ENCODE measurements at places on chromosomes 12 and 14.

GRCh38 chr14:31977001-31977556, 100.0 kb upstream of the ARHGAP5 start:
- DNase-seq, result no peak

- DNase-seq, result no peak
Observed at GRCh38 chr14:95303552-95303951, 16.2 kb downstream of the CLMN start.

- DNase-seq, result no peak
Observed at GRCh38 chr12:40232602-40233001, 7.8 kb downstream of the LRRK2 start.

DNA sequence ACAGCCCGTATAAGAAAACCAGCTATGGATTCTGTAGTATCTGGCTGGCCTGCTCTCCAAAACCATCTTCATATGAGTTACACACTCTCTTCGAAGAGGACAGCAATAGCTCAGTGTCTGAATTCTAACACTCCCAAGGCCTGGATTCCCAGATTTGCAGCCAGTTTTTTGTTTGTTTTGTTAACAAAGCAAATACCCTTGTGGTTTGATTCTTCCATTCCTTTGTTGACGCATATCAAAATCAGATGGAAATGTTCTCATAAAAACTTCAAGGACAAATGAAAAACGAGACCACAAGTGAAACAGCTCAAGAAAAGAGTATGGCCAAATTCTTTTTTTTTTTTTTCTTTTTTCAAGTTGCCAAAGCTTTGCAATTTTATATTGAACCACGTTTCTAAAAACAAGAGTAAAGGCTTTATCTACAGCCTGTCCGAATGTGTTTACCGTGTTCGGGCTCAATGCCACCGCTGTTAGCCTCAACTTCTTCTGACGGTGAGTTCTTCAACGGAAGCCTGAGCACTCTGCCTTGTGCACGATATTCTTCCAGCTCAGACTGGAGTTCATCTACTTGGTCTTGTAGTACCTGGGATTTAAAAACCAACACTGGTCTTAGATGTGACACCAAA, 67.5 kb downstream of the NIN start:
- DNase-seq, result no peak

DNA sequence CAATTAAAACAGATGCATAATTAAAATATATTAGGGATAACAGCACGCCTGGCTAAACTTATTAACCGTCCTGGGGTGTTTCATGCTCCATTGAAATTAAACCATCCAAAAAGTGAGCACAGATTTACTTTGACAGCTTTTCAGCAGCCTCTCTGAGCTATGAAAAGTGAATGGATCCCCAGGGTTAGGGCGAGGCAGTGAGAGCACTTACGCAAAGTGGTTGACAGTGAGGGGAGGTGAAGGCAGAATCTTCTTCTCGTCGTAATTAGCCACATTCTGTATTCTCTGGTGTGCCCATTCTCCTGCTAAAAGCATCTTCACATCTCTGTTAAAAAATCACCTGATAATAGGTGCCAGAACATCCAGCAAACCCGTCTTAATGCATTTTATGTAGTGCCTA, 1.9 kb downstream of the TMTC2 start:
- DNase-seq, result no peak

DNA sequence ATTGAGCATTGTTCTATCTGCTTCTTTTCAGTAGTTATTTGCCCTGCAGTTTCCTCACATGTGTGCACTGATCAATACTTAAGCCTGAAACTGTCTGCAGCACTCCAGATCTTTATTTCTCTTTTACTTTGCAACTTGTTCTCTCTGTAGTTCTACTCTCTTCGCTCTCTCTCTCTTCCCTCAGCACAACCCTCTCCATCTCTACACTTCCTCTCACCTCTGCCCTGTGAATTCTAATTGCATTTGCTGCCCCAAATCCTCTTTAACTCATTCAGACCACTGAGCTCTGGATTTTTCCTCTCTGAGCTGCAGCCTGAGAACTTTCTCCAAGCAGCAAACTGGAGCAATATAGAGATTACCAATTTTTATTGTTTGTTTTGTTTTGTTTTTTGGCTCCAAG, 1035.5 kb downstream of the FSCB start:
- DNase-seq, result no peak

DNA sequence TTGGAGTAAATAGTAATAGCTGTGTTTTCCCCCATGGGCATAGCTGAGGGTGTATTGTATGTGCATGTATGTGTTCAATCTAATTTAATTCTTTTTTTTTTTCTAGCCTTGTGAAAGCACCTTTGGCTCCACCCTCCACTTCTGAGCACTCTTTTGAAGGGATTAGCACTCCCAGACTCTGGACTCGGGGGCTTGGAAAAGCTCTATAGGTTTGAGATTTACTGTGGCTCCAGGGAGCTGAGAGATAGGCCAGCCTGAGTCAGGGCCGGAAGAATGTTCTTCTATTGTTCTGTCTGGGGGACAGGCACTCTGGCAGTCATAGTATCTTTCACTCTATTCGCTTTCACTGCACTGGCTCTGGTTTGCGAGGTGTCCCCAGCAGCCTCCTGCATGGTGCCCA, 540.0 kb upstream of the TBX3 start:
- DNase-seq, result no peak

GRCh38 chr14:65226824-65227604, 124.7 kb upstream of the MAX start:
- no peak for DNase-seq

DNA sequence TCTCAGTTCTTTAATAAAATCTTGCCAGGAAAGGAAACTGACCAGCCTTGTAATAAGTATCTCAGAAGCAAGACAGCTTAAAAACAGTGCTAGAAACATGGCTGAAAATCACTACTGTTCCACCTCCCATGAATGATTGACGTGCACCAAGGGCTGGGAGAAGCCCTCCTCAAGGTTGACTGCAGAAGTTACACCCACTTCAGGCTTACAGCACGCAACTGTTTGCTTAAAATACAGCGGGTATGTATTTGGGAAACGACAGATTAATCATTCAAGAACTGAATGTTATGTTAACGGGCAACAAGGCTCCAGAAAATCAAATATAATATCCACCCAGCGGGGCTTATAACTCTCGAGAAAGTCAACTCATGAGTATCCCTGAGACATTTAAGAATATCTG, 22.1 kb downstream of the PRKD1 start:
- DNase-seq, result no peak

- no peak for DNase-seq
Observed at GRCh38 chr12:1695886-1696670, 5.2 kb downstream of the ADIPOR2 start.

DNA sequence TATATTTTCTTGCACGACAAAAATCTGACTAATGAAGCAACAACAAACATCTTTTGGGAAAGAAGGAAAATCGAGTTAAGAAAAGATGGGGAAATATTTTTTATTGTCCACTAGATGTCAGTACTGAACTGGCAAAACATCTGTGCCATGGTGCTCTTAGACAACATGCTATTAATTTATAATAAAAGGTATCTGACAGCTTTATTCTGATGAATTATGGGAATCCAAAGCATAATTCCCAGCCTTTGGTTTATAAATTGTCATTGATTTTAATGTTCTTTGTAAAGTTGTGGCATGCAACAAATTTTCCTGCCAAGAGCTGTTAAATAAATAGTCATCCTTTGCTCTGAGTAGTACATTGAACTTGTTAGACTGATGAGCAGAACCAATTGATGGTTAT, 231.2 kb downstream of the ETNK1 start:
- no peak for DNase-seq

DNA sequence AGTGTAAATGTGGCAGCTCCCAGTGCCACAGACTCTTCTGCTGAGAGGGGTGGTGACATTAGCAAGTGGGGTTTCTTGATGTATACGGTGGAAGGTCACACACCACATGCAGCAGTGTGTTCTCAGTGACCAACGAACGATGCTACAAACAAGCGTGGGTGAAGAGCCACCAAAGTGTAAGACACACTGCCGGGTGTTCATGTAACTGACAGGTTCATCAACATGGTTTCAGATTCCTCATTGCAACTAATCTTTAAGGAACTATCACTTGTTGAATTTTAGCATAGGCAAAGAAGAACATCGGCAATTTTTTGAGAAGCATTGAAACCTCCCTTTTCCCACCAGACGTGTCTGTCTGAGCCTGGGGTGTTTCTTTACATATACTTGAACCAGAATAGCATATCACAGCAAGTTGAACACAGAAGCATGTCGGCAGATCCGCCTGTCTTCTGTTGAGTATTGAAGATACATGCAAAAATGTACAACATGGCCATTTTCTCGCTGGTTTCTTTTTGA, 58.8 kb downstream of the PPP2R5C start:
- DNase-seq, result peak; percentile 62

GRCh38 chr14:89775151-89775550, 179.4 kb downstream of the EFCAB11 start:
- DNase-seq, result no peak

GRCh38 chr12:110791589-110791988, 48.9 kb upstream of the PPP1CC start:
- DNase-seq, result no peak

GRCh38 chr12:39105111-39105510, 199.7 kb upstream of the CPNE8 start:
- no peak for DNase-seq

DNA sequence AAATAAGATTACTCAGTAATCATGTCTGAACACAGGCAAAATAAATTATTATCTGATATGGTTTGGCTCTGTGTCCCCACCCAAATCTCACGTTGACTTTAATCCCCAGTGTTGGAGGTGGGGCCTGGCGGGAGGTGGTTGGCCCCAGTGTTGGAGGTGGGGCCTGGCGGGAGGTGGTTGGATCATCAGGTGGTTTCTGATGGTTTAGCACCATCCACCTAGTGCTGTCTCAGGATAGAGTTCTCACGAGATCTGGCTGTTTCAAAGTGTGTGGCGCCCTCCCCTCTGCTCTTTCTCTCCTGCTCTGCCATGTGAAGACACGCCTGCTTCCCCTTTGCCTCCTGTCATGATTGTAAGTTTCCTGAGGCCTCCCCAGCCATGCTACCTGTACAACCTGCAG, 18.1 kb downstream of the DHRS2 start:
- DNase-seq, result no peak

- DNase-seq, result no peak
Observed at GRCh38 chr12:84757978-84758377, 154.6 kb downstream of the SLC6A15 start.

- DNase-seq, result no peak
Observed at GRCh38 chr12:91985002-91985787, 160.5 kb downstream of the BTG1 start.

DNA sequence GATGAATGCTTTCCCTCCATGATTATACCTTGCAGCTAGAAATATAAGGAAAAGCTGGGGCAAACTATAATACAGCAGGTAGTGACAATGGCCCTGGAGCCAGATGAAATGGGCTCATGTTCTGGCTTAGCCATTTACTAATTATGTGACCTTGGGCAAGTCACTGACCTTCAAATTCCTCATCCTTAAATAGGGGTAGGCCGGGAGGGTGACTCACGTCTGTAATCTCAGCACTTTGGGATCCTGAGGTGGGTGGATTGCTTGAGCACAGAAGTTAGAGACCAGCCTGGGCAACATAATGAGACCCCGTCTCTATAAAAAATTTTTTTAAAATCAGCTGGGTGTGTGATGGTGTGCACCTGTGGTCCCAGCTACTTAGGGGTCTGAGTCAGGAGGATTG, 155.4 kb downstream of the C12orf75 start:
- no peak for DNase-seq
